ENCODE measurements at places on chromosomes 5 and 9. TPM values are rescaled to one million over a fixed set of nuclear protein-coding genes. Genes with fewer than 3 reads are reported as not detected.

DNA sequence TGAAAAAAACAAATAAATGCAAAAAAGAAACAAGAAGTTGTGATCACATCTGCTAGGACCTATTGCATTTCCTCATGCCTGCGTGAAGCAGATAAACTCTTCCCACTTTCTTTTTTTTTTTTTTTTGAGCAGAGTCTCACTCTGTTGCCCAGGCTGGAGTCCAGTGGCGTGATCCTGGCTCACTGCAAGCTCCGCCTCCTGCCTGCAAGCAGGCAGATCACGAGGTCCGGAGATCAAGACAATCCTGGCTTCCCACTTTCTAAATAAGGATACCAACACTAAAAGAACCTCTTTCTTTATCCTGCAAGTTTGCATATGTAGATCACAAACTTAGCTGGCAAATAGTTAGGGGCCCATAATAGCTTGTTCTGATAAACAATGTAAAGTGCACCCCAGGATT is 128.6 kb downstream of the ASTN2 start:
- no peak for DNase-seq

- no peak for DNase-seq
These were observed 409.7 kb downstream of the ADGRV1 start for GRCh38 chr5:90968319-90968718.

GRCh38 chr9:87390361-87390760 is 107.3 kb upstream of the DAPK1 start:
- no peak for DNase-seq

DNA sequence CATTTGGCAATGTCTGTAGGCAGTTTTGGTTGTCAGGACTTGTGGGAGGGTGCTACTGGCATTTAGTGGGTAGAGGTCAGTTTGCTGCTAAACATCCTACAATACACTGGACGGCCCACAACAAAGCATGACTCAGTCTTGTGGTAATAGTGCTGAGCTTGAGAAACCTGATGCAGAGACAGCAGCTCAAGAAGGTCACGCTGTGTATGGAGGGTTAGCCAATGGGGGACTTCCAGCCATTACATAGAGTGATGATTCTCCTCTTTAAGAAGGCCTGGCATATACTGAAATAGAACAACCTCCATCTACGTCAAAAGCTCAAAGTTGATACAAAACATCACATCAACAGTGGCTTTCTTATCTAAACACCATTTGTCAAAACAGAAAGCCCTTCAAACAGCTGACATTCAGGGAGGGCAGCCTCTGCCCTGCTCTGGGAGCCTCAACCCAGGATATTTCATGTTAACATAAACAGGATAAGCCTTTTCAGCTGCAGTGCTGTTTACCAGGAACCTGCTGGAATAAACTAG is 143.0 kb downstream of the GPBP1 start:
- DNase-seq = no peak

GRCh38 chr5:68149189-68149588 is 66.4 kb upstream of the PIK3R1 start:
- DNase-seq = no peak

GRCh38 chr9:137492464-137493363 is 33.6 kb upstream of the NSMF start:
- DNase-seq = no peak

DNA sequence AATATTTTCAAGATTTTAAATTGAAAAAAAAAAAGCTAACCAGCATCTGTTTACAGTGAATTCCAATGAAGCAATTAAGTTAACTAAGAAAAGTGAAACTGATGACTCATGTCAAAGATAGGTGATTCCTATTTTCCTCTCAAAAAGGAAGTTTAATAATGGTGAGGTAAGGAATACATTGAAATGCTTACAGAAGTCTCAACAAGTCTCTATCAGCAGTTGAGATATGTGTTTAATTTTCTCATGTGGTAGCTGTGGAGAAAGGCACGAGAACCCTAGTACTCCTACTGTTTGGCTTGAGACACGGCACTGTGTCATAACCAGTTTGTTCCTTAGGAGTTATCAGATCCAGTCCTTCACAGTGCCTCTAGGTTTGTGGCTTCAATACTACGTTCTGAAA is 114.5 kb downstream of the SLC25A46 start:
- no peak for DNase-seq

The DMGDH gene
- total RNA-seq = 5.2 TPM

All from mesenteric fat pad (tissue), 1 donor.